Fibroblast of the conjunctiva (primary cell): ENCODE measurements at places on chromosomes 7 and 10.

- no peak for DNase-seq
These were observed 81.4 kb downstream of the ABCB5 start for GRCh38 chr7:20696803-20697333.

- no peak for DNase-seq
These were observed 434.4 kb downstream of the AUTS2 start for GRCh38 chr7:70032649-70033048.

DNA sequence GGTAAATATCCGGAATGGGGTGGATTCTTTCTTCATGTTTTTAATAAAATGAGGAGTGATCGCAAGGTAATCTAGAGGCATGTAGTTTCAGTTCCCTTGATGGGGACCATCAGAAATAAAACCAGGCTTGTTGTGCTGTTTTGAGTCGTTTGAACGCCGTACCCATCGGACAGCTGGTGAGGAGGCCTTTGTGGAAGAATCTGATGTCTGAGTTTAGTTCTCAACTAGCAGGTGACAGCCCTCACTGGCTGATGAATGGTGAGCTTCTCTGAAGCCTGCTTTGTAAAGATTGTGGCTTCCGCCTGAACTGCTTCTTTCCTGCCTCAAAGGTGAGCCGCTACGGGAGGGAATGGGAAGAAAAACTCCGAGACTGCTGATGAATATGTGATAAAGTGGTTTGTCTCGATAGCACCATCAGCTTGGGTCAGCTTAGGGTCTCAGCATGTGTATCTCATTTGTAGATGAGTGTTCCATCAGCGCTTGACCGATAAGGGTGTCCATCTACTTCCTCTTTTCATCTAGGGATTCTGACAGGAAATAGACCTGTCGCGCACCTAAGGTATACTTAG lies 977 bp downstream of the TMEM248 start:
- DNase-seq, result no peak

GRCh38 chr10:10987111-10987510 lies 30.6 kb upstream of the CELF2 start:
- no peak for DNase-seq

DNA sequence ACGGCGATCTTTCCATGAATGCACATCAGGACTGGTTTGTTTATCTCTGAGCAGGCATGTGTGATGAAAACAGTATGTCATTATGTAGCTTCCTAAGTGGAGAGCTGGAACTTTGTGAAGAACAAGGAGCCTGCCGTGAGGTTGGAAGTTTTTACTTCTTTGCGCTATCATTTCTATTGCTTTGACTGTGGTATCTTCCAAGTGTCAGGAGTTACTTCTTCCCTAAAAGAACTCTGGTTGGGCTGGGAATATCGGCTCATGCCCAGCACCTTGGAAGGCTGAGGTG lies 167.4 kb upstream of the AHR start:
- DNase-seq, result no peak

DNA sequence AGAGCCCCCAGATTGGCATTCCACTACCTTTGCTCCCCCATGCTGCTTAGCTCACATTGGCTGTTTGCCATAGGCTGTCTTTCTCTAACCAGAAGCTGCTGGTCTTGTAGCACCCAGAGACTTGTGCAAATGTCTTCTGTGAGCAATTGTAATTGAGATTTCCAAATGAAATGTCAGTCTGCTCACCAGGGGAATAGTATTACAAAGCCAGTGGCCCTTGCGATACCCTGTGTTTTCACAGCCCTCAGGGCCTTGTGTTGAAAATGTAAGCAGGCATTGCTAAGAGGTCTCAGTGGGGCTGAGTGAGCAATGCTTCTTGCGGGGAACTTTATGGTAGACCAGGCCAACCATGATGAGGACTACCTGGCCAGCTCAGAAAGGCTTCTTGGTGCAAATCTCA lies 746.5 kb downstream of the LRMDA start:
- no peak for DNase-seq

GRCh38 chr10:107390563-107390962 lies 226.1 kb upstream of the SORCS1 start:
- no peak for DNase-seq
